Cortex of kidney (tissue), 1 donor: ENCODE measurements at places on chromosomes 3 and 15.

GRCh38 chr3:74624301-74624700, 9.8 kb upstream of the CNTN3 start:
- no peak for DNase-seq

GRCh38 chr3:180252683-180253082, 215.9 kb upstream of the PEX5L start:
- no peak for DNase-seq

DNA sequence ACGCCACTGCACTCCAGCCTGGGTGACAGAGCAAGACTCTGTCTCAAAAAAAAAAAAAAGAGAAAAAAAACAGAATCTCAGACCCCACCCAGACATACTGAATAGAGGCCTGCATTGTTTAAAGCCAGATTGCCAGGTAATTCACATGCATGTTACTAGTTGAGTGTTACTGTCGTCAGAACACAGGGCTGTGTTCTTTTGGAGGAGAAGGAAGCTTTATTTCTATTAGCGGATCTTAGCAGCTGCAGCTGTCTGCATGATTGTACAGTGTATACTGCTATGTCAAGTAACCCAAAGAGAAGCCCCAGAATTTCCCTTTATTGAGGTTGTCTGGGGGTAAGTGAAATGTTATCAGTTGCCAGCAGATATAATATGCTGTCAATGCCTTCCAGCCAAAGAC, 496.6 kb upstream of the NAALADL2 start:
- no peak for DNase-seq

- DNase-seq = no peak
Measured at GRCh38 chr3:150635526-150635925, 32.4 kb downstream of the SELENOT start.

- no peak for DNase-seq
Measured at GRCh38 chr15:37898362-37898761, 36.1 kb upstream of the TMCO5A start.

DNA sequence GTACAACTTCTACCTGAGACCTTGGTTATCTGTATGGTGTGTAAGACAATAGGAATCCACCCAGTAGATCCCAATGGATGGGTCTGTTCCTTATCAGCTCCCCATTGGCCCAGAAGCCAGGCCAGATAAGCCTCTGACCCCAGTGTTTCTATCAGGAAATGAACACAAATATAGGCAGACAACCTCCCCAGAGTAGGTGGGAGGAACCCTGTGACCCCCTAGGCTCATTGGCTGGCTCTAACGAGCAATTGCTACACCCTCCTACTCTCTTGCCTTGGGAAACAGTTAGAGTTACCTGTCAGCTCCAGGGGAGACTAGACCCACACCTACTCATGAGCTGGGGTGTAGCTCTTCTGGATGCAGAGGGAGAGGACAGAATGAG, 299.9 kb downstream of the UACA start:
- no peak for DNase-seq

DNA sequence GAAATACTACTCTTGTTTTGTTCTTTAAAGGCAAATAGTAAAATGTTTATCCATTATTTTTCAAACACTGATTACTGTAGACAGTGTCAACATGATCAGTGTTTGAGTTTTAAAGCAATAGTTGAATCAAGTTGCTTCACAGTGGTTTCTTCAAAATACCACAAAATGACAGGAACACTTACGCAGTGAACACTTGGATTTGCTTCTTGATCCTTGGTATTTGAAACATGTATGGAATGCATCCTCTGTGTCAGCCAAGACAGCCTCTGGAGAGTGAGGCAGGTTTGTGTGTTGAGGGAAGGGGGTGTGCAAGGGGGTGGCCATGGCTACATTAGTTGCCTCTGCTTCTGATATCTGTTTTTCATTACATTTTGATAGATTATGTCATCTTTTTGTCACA, 413.0 kb downstream of the RBMS3 start:
- no peak for DNase-seq

GRCh38 chr3:169527507-169527906, 136.0 kb downstream of the MECOM start:
- no peak for DNase-seq

- no peak for DNase-seq
Measured at GRCh38 chr3:23203708-23204330, 692 bp downstream of the UBE2E2 start.

DNA sequence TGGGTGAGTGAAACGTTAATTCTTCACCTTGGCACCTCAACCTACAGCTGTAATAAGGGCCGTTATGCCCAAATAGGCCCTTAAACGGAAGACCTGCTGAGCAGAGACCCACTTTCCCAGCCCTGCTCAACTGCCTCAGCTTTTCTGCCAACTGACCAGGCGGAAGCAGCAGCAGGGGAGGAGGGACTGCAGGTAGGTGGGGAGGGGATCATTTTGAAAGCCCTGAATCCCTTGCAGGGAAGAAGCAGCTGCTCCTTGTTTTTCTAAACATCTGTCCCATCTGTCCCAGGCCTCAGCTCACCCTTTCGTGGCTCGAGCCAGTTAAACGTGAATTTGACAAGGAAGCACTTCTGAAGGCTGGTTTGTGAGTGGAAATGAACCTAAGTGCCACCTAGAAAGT, 978 bp upstream of the CMC1 start:
- no peak for DNase-seq

- no peak for DNase-seq
Measured at GRCh38 chr3:98778852-98779413, 15.8 kb downstream of the ST3GAL6 start.

- DNase-seq = no peak
Measured at GRCh38 chr3:99817047-99817436, 620 bp upstream of the CMSS1 start.

DNA sequence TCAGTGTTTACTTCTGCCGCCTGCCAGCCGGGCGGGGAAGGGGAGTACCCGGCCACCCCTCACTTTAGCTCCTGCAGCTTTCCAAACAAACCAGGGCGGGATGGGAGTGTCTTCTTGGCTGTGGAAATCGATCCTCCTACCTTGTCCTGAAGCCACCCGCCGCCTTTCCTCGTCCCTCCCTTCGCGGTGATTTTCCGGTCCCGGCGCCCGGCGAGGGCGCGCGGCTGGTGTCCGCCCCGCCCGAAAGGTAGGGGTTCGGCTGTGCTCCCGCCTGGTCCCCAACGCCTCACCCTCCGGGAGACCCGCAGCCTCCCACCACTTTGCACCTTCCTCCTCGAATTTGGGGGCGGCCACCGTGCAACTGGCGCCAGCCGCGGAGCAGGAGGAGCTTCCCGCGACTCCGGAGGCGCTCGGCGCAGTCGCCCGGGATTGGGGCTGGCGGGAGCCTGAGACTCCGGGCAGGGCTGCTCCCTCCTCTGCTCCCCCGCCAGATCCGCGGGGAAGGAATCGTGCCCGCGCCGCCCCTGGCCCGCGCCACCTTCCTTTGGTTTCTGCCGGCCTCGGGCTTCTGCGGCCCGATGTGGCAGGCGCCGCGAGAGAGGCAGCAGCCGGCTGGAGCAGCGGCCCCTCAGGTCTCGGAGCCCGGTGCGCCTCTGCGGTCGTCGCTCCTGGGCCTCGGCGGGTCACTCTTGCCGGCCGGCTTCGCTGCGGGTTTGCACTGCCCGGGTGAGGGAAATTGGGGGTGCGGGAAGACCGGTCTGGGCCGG, 30.7 kb upstream of the ST3GAL6 start:
- no peak for DNase-seq

DNA sequence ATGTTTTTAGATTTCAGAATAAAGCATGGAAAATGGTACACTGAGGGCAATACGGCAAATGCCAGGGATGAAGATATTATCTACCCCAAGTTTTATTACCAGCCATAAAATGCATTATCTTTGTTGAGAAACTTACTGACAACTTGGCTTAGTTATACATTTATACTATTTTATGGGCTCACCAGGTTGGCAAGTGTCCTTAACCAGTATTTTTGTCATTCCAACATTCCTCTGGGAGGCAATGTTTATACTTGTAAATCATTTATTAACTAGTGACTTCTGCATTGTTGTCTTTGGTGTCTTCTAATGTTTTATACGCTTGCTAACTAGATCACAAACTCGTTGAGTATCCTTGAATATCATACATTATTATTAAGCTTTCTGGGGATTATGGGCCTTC, 18.0 kb upstream of the ADGRG7 start:
- DNase-seq = no peak
